ENCODE measurements at places on chromosomes 7 and 10.

DNA sequence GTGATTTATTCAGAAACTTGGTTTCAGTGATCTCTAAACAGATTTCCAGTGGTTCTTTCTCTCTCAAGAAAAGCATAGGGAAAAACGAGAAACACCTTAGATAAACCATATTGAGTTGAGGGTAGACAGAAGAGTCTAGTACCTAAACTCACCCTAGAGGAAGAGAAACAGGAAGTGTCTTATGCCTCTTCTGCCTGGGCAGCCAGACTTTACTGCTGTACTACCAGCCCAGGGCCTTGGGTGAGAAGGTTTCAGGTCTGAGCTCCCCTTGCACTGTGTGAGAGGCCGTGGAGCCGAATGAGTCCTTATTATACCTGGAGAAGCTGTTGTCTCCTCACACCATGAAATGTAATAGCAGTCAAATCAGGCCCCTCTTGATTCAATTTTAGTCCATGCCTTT, 18.2 kb downstream of the HIF1AN start:
- DNase-seq, result no peak

- no peak for DNase-seq
Observed at GRCh38 chr10:818010-818409, 113.5 kb downstream of the LARP4B start.

DNA sequence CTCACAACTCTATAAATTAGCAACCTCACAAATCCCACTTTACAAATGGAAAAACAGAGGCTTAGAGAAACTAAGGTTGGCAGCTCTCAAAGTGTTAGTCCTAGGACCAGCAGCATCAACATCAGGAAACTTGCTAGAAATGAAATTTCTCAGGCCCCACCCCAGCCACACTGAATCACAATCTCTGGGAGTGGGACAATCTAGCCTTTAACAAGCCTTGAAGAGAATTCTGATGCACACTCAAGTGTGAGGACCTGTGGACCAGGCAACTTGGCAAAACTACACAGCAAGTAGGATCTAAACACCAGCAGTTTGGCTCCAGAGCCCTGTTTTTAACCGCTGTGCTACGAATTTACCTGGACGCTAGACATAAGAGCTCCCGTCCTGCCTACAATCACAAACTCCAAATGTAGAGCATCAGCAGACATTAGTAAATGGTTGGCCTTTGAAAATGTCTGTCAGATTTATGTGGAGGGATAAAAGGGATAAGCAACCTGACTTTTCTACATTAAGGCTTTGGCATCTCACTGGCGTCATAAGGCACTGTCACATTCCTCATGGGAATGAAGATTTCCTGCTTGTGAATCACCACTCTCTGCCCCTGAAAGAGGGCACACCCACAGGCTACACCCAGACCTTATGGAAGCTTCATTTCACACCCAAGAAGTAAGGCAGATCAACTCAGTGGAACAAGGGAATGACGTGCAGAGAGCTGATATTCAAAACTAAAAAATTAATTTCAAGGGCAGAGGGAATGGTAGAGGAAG, 34.5 kb downstream of the PPP1R3C start:
- DNase-seq, result no peak

DNA sequence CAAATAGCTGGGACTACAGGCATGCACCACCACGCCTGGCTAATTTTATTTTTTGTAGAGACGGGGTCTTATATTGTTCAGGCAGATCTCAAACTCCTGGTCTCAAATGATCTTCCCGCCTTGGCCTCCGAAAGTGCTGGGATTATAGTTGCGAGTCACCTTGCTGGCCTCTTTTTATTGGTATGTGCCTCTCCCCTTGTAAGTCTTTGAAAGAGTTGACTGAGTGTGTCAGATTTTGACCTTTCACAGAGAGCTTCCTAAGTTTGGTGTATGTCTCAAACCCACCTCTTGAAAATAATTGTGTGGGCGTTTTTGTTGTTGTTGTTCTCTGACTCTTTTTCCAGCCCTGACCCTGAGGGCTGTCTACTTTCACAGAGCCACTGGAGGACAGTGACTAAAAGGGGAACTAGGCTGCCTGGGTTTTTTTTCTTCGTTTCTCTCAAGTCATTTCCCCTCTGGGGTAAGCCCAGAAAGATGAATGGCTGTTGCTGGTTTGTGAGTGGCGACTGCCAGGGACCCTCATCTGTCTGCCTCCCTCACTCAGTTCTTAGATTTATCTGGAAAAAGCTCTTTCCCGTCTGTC, 262.8 kb downstream of the ZEB1 start:
- DNase-seq, result no peak

DNA sequence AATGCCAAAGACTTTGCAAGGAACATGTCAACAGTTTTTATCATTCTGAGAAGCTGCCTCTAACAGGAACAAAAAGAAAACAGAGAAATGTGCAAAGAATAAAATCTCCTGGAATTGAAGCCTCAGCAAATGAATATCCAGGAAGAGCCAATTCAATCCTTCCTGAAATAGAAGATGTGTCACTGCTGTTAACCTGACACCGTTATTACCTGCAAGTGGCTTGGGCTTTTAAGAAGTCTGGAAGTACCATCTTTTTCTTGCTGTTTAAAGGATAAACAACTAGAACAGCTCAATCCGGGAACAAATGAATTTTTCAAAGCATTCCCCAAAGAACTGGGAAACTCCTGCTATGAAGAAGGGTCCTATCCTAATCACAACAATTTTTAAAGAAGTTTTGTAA, 434.8 kb downstream of the KCNMA1 start:
- no peak for DNase-seq

- DNase-seq, result peak; percentile 75
Observed at GRCh38 chr7:132394283-132395198, 181.7 kb downstream of the PLXNA4 start.

- DNase-seq, result no peak
Observed at GRCh38 chr7:51029701-51030191, 247.1 kb upstream of the GRB10 start.

GRCh38 chr7:71414490-71414889, 282.5 kb downstream of the GALNT17 start:
- no peak for DNase-seq

DNA sequence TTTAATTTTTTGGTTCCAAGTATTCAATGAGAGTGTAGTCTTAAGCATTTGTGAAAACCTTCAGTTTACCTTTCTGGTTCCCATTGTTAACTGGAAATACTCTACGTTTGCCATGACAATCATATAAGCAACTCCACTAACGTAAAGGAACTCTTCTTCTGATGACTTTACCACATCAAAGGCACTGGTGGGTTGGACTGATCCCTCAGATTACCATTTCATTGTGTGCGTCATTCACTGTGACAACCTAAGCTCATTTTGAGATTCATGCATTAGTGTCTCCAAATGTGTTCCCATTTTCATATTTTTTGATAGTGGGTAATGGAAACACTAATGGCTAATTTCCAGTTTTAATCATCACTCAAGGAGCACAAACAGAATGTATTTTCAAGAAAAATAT, 119.9 kb upstream of the COL1A2 start:
- no peak for DNase-seq

DNA sequence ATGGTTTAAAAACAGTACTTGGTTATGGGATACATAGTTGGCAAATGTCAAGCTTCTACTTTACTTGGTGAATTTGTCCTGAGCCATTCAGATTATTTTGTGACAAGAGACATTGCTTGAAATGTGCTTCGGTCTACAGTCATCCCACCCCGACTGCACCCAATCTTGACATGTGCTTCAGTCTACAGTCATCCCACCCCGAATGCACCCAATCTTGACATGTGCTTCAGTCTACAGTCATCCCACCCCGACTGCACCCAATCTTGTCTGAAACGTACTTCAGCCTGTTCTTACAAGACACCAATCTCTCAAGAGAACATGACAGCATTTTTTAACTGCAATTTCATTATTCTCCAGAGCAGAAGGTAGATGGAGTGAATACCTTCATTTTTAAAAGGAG, 47.8 kb downstream of the PRKCQ start:
- DNase-seq, result no peak

- DNase-seq, result no peak
Observed at GRCh38 chr10:95477175-95477520, 84.0 kb downstream of the SORBS1 start.

DNA sequence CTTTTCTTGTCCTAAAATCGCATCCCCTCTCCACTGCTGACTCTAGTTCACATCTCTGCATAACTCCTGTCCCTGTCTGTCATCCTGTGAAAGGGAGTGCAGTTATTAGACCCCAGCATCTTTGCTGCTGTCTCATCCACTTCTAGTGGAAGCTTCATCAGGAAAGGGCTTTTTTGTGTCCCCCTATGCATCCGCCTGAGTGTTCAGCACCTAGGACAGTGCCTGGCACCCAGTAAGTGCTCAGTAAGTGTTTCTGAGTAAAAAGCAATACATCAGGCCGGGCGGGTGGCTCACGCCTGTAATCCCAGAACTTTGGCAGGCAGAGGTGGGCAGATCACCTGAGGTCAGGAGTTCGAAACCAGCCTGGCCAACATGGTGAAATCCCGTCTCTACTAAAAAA, 211.8 kb upstream of the FOXK1 start:
- DNase-seq, result no peak

DNA sequence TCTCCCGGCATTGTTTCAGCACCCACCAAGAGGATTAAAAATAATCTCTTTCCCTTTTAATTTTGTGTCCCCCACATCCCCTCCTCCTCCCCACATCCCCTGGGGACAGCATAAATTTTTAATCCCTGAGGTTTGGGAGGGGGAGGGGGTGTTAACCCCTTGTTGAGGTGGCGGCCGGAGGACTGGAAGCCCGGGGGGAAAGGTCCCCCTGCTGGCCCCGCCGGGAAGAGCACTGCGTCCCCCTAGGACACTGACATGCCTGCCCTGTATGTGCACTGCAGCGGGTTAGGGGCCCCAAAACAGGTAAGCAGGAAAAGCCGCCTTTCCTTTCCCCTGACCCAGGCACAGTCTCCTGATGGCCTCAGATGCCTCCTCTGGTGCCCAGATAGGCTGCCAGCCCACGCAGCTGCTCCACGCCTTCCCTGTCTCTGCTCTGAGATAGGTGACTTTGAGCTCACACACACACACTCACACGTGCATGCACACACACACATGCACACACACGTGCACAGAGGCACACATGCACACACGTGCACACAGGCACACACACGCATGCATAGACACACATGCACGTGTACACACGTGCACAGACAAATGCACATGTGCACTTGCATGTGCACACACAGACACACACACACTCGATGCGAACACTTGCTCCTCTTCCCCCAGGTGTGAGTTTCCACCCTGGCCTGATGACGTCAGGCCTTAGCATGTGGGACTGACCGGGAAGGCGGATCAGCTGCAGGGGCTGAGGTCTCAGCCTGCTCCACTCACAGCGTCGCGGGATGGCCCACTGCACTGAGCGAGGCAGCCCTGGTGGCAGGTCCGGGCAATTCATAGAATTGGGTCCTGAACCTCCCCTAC, 12.3 kb downstream of the CNPY1 start:
- no peak for DNase-seq

GRCh38 chr10:28211759-28212158, 91.1 kb downstream of the MPP7 start:
- DNase-seq, result no peak

GRCh38 chr10:8444630-8445029, 390.1 kb downstream of the GATA3 start:
- peak; percentile 71 for DNase-seq

GRCh38 chr10:31836569-31837406, 91.8 kb downstream of the ARHGAP12 start:
- no peak for DNase-seq

GRCh38 chr7:143988976-143989745, 11.0 kb upstream of the OR6B1 start:
- DNase-seq, result no peak

DNA sequence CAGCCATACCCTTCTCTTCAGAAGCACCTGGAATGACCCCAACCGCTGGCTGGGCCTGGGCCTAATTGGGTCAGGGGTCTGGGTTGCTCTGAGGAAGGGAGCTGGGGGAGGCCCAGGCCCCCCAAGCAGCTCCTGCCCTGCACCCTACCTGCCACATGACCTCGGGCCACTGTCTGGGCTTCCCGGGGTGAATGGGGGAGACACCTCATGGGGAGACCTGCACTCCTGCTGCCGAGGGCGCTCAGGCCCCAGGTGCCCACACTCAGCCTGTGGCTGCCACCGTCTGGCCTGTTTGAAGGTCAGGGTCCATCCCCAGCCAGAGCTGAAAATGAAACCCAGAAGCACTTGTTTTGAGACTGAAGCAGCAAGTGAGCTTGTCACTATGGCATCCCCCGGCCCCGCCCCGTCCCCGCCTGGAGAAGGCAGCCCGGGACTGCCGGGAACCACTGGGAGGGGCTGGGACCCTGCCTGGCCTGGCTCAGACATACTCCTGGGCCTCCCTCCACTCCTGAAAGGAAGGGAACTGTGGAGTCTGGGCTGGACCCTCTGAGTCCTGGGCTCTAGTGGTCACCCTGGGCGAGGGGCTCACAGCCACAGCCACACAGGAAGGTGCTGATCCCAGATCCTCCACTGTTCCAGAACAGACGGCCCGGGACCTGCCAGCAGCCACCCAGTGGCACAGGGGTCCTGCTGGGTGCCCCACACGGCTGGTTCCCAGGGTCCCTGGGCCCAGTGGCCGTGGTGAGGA, 7.4 kb upstream of the MICALL2 start:
- DNase-seq, result no peak

DNA sequence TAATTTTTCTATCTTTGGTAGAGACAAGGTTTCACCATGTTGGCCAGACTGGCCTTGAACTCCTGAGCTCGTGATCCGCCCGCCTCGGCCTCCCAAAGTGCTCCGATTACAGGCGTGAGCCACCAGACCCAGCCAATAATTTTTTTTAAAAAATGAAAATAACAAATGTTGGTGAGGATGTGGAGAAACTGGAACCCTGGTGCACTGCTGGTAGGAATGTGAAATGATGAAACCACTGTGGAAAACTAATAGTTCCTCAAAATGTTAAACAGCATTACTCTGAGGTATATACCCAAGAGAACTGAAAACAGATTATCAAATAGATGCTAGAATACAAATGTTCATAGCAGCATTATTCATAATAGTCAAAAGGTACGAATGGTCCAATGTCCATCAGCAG, 23.0 kb upstream of the YWHAG start:
- DNase-seq, result no peak

GRCh38 chr10:75505293-75505692, 73.9 kb downstream of the LRMDA start:
- no peak for DNase-seq

GRCh38 chr7:142891490-142892082, 6.0 kb upstream of the TRPV6 start:
- no peak for DNase-seq

DNA sequence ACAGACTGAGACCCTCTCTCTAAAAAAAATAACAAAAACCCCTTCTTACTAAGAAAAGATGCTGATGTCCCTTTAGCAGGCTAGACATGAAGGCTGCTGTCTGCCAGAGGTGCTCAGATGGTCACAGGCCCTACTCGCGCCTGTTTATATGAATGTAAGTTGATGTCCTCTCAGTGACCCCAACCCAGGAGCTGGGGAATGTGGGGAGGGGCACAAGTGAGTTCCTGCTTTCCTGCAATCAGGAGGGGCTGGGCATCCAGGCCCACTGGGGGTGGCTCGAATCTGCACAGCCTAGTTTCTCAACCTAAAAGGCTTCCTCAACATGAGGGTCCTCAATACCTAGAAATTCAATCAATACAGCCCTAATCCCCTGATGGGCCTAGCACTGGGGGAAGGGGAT, 12.1 kb upstream of the SLC29A3 start:
- DNase-seq, result no peak

GRCh38 chr7:157153260-157153659, 14.5 kb downstream of the UBE3C start:
- no peak for DNase-seq

Data from CD8-positive, alpha-beta T cell (primary cell).